HS-27A (cell line): ENCODE measurements at places on chromosomes 13 and 19.

GRCh38 chr19:48737360-48737998 is 2.9 kb downstream of the RASIP1 start:
- DNase-seq = no peak

- no peak for DNase-seq
Observed at GRCh38 chr19:52789440-52789839, 2.8 kb upstream of the ZNF600 start.

- no peak for DNase-seq
Observed at GRCh38 chr13:70173598-70173959, 65.3 kb upstream of the KLHL1 start.

DNA sequence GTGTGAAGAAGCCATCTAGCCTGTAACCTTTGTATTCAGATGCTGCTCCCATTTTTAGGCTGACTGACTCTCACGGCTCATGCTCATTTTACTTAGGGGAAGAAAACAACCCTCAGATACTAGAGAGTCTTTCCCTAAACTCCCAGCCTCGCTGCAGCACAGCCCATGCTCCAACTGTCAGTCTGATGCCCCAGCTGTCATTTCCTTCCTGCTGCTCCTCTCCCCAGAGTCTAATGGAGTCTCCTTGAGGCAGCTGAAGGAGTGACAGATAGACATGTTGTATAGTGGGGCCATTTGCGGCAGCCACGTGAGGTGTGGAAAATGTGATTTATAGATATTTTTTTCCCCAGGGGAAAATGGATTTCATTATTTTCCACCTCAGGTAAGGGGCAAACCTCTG is 59.2 kb upstream of the OLFM4 start:
- DNase-seq = no peak

DNA sequence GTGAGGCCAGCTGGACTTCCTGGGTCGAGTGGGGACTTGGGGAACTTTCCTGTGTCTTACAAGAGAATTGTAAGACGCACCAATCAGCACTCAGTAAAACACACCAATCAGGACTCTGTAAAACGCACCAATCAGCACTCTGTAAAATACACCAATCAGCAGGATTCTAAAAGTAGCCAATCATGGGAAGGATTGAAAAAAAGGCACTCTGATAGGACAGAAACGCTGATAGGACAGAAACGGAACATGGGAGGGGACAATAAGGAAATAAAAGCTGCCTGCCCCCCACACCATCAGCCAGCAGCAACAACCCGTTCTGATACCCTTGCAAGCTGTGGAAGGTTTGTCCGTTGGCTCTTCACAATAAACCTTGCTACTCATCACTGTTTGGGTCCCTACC is 73.1 kb upstream of the SGCG start:
- no peak for DNase-seq

DNA sequence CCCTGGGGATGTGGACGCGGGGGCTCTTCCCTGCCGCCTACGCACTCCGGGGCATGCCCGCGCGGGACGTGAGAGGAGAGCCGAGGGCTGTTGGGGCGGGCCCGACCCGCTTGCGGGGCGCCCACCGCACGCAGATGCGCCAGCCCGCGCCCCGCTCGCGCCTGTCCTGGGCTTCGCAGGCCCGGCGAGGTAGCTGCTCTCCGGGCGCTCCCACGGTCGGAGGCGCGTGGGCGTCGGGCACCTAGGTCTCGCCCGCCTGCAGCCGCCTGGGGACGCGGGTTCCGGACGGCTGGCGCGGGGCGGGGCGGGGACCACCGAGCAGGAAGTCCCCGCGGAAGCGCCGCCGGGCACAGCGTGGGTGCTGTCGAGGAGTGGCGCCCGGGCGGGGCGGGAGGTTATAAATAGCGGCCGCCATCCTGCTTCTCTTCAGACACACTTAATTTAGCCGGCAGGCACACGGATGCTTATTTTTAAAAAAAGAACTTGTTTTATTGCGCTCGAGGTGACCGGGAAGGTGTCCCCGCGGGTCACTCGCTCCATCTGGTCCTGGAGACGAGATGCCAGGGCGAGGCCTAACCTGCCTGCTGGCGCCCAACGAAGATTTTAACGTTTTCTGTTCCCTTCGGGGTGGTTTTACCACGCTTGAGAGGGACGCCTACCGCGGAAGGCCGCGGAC is 561 bp upstream of the GJA3 start:
- DNase-seq = no peak

DNA sequence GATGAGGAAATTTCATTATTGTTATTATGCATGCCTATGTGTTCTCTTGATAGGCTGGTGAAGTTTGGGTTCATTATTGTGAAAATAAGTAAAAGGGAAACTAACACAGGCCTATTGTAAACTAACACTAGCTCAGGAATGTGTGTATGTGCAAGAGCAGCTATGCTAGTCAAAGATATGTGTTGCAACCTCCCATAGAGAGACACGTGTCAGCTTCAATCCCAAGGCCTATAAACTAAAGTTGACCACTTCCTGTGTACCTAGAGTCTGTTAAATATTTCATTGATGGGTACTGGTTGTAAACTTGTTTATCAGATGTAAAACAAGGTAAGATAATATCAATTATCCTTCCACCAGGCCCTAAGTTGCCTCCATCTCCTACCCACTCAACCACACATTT is 44.7 kb upstream of the ZNF30 start:
- DNase-seq = no peak

DNA sequence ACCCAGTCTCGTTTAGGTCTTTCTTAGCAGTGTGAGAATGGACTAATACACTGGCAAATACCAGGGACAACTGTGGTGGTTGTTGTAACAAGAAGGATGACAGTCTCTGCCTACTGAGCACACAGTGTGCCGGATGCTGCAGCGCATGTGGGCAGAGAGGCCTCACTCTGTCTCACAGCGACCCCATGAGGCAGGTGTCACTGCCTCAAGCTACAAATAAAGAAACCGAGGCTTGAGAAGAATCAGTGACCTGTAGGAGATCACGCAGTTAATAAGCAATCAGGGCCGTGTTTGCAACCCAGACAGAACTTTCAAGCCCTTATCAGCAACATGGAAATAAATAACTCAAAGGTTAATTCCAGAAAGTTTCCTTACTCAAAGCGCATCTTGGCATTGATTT is 40.5 kb upstream of the GAS6 start:
- DNase-seq = no peak

GRCh38 chr13:94928127-94928775 is 215.9 kb upstream of the SOX21 start:
- DNase-seq = no peak

DNA sequence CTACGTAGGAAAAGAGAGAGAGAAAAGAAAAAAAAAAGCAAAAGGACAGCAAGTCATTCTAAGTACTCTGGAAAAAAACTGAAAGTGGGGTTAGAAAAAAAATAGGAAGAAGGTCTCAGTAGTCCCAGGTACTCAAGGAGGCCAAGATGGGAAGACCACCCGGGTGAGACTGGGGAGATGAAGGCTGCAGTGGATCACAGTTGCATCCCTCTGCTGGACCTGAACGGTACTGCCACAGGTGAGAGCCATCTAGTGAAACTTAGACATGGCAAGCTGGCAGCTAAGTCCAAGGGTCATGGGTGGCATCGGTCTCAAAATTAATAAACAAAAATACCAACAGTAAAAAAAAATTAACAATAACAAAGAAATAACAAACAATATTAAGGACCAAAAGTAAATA is 41.0 kb upstream of the ZNF91 start:
- no peak for DNase-seq

DNA sequence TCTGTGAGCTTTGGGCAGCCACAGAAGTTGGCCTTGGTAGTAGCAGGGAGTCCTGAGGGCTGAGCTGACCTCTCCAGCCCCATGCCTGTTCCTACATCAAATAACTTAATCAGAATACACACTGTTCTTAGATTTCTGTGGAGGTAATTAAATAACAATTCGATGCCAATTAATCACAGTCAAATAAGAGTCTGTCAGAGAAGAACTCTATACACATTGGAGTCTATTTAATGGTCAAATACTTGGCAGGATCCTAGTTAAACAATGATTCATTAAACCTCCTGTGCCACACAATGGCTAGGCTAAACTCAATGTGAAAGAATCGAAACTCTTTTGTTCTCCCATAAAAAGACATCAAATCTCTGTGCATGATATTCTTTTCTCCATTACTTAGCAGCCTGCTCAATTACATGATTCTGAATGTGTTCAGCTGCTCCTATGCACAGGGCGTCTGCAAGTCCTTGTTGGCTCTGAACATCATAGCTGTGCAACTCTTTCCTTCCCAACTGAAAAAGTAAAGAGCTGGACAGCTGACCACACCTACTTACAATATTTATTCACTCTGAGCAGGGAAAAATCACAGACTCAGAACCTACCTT is 173.1 kb downstream of the ABCC4 start:
- no peak for DNase-seq

DNA sequence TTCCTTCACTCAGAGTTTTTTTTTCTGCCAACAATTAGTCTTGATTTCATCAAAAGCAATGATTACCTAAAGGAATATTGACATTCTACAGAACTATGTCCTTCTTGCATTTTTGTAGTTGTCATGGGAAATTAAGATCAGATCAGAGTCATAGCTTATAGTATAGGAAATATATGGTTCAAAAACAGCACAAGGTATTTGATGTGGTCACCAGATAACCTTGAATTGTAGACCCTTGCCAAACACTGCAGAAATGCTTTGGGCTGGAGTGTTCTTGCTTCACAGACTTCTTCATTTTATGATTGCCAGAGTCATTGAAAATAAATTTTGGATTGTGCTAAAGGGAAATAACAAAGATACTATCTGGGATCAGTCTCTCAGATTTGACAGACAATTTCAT is 103.7 kb downstream of the AKAP11 start:
- DNase-seq = no peak

DNA sequence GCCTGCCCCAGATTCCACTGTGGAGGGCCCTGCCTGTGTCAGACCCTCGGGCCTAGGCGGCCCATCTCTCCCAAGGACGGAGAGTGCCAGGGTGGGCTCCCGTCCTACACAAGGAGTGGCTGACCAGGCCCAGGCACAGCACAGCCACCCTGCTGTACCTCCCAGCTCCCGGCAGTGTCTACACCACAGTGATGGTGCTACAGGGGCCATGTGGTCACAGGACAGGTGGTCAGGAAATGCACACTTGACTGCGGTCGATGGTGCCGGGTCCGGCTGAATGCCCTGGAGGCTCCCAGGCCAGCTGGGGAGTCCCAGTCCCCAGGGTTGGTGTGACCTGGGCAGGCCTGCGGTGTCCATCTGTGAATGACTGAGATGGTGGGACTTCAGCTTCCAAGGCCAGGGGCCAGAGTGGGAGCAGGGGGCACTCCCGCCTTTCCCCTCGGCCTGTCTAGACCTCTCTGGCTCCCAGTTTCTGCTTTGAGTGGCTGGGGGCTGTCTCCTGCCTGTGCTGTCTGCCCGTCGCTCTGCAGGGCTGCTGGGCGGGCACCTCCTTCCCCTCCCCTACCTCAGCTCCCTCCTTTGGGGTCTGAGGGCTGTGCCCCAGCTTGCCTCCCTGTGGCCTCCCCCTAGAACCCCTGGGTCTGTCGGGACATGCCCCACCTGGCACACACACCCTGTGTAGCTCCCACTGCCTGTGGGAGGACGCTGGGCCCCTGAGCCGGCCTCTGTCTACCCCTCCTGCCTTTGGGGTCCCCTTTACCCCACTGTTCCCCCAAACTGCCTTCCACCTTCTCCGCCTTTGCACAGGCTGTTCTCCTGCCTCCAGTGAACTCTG is 12.5 kb downstream of the DDA1 start:
- no peak for DNase-seq

GRCh38 chr19:41546386-41546789 is 29.6 kb upstream of the CEACAM21 start:
- no peak for DNase-seq

GRCh38 chr13:109160357-109160756 is 530.9 kb downstream of the MYO16 start:
- DNase-seq = no peak

GRCh38 chr13:75838366-75839005 is 202.4 kb downstream of the LMO7 start:
- no peak for DNase-seq

DNA sequence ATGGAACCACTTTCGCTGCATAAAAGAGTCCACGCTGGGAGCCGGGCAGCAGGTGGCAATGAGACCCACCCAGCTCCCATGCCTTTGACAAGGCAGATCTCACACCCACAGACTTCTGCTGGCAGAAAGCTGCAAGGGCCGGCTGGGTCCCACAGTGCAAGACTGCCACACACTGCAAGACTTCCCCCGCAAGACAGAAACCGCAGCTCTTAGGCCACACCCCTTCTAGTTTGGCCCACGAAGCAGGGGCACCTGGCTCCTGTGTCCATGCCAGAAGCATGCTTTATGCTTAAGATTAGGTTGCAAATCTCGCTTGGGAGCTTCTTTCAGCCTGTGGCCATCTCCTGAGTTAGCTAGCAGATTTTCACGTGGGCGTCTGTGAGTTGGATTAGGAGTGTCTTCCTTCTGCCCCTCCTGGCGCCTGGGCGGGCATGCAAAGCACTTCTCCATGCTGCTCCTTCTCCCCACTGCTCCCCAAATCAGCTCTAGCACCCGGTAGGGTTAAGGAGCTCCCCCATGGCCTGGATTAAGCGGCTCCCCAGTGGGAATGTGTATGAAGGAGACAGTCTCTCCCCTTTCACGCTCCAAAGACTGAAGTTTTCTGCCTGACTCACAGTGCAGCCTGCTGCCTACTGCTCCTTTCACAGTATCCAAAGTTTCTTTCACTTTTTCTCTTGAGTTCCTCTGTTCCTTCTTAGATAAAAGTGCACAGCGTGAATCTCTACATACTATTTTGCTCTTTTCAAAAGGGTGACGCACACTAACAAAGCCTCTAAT is 17.7 kb downstream of the GPC6 start:
- no peak for DNase-seq

DNA sequence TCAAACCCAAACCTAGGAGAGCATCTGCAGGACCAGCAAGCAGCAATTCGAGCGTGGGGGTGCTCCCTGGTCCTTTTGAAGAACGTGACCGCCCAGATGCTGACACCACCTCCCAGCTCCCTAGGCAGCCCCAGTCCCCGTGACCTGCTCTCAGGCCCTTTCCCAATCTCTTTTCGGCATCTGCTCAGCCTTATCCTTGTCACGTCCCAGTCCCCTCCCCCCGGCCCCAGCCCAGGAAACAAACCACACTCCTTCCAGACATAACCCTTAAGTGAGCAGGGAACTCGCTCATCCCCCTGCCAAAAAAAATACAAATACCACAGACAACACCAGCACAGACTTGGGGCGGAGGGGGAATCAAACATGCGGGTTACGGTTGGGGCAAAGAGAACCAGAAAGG is 3.3 kb downstream of the MLLT1 start:
- no peak for DNase-seq

DNA sequence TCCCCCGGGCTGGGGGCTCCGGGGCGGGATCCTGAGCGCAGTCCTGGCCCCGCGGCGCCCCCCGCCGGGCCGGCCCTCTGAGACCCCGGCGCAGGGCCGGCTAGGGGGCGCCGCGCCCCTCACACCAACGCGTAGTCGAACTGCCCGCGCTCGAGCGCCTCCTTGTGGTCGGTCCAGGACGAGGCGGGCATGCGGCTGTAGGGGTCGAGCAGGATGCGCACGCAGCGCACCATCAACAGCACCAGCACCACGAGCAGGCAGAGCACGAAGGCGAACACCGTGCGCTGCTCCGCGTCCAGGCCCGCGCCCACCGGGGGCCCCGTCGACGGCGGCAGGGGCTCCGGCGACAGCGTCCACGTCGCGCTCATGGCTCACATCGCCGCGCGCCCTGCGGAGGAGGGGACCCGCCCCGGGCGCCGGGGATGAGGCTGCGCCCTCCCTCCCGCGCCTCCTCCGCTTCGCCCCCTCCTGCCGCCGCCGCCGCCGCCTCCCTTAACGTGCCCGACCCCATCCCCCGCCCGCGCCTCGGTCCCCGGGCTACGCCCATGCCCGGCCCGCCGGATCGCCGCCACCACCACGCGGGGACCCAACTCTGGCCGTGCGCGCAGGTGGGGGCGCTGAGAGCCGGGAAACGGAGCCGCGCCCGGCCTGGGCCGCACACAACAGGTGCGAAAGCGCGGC is 624 bp downstream of the CTXN1 start:
- DNase-seq = no peak

GRCh38 chr13:109545931-109546330 is 240.5 kb downstream of the IRS2 start:
- no peak for DNase-seq
